IMR-90 (cell line): ENCODE measurements at places on chromosomes 5 and 9. TPM values are rescaled to one million over a fixed set of nuclear protein-coding genes. Genes with fewer than 3 reads are reported as not detected.

GRCh38 chr9:109602987-109603386, 104.9 kb upstream of the PTPN3 start:
- 0 out of 2 replicates have a peak, but pooled peaks cover 5% of the 10 kb centered on the region for H3K4me1 ChIP-seq
- H3K36me3 ChIP-seq, result no peaks in the 10 kb centered on the region
- no peak overlapping the region for H3K4me3 ChIP-seq
- peaks cover 30% of the 10 kb centered on the region for H3K27me3 ChIP-seq
- H3K27ac ChIP-seq, result no peak overlapping the region

- peak overlapping the region; percentile 92 for H3K27ac ChIP-seq
- no peaks in the 10 kb centered on the region for H3K27me3 ChIP-seq
- peak; percentile 100 for DNase-seq
- H3K4me3 ChIP-seq, result no peak overlapping the region
- H3K36me3 ChIP-seq, result no peaks in the 10 kb centered on the region
- peaks cover 33% of the 10 kb centered on the region for H3K4me1 ChIP-seq
These were observed 36.3 kb upstream of the BASP1 start for GRCh38 chr5:17180864-17181723.

Gene GADD45G
- not detected in 2 replicates for total RNA-seq

GRCh38 chr5:157371655-157372471, 88.2 kb upstream of the NIPAL4 start:
- H3K36me3 ChIP-seq, result no peaks in the 10 kb centered on the region
- no peak overlapping the region; the same call in 1 of the 2 replicates for H3K27ac ChIP-seq
- DNase-seq, result peak; percentile 31
- H3K4me3 ChIP-seq, result no peak overlapping the region
- peaks cover 10% of the 10 kb centered on the region for H3K4me1 ChIP-seq
- no peaks in the 10 kb centered on the region for H3K27me3 ChIP-seq

DNA sequence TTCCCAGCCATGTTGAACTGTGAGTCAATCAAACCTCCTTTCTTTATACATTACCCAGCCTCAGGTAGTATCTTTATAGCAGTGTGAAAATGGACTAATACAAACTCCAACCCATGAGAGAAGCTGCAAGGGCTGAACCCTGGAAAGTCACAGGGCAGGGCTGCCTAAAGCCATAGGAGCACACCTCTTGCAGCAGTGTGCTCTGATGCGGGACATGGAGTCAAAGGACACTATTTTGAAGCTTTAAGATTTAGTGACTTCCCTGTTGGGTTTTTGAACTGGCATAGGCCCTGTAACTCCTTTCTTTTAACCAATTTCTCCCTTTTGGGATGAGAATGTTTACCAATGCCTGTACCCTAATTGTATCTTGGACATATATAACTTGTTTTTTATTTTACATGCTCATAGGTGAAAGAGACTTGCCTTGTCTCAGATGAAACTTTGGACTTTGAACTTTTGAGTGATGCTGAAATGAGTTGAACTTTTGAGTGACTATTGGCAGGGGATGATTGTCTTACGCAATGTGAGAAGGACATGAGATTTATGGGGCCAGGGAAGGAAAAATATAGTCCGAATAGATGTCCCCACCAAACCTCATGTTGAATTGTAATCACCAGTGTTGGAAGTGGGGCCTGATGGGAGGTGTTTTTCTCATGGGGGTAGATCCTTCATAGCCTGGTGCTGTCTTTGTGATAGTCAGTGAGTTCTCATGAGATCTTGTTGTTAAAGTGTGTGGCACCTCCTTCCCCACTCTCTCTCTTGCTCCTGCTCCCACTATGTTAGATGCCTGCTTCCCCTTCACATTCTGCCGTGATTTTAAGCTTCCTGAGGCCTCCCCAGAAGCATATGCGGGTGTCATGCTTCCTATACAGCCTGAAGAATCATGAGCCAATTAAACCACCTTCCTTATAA, 159.5 kb upstream of the SPEF2 start:
- no peaks in the 10 kb centered on the region; the same call in 1 of the 2 replicates for H3K4me1 ChIP-seq
- no peaks in the 10 kb centered on the region for H3K36me3 ChIP-seq
- DNase-seq, result no peak
- H3K4me3 ChIP-seq, result no peak overlapping the region

GRCh38 chr9:94995048-94995693, 268.7 kb downstream of the AOPEP start:
- H3K4me1 ChIP-seq, result peaks cover 14% of the 10 kb centered on the region
- no peak for DNase-seq
- no peaks in the 10 kb centered on the region for H3K27me3 ChIP-seq
- no peaks in the 10 kb centered on the region for H3K36me3 ChIP-seq
- H3K27ac ChIP-seq, result peak overlapping the region; percentile 73; the same call in 1 of the 2 replicates

DNA sequence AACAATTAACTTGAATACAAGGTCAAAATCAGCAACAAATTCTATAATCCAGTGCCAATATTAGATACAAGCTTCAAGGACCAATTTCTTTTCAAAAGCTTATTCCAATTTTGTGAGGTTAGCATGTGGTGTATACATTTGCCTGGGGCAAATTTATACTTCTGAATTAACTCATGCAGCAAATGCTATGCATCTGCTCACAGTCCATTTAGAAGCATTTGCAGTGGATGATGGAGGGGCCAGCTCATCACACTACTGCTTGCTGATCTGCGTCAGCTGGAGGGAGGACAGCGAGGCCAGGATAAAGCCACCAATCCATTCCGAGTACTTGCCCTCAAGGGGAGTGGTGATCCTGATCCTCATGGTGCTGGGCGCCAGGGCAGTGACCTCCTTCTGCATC, 474.3 kb upstream of the KIF2A start:
- no peak overlapping the region for H3K4me3 ChIP-seq
- no peak for DNase-seq
- no peaks in the 10 kb centered on the region for H3K36me3 ChIP-seq
- H3K27me3 ChIP-seq, result no peaks in the 10 kb centered on the region

DNA sequence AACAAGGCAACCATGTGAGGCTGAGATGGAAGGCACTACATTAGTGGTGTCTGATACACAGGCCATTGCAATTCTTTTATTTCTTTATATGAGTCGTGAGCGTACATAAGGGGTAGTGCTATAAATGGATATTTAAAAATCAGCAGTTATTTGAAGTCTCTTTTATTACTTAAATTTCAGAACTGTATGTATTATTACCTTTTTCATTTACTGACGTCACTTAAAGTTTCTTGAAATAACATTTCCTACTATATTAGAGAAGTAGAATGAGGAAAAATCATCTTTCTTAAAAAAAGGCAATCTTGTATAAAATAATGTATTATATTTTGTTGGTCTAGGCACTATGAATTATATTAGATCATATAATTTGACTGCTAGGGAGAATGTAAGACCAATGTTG, 280.9 kb upstream of the CYLC2 start:
- no peaks in the 10 kb centered on the region for H3K27me3 ChIP-seq
- no peaks in the 10 kb centered on the region for H3K36me3 ChIP-seq
- no peak overlapping the region for H3K27ac ChIP-seq

Gene ARSI
- total RNA-seq, result 15.0 and 15.2 TPM in 2 replicates
